ENCODE measurements at places on chromosomes 12 and 14. TPM values are rescaled to one million over a fixed set of nuclear protein-coding genes. Genes with fewer than 3 reads are reported as not detected.
A peak's percentile ranks its signal among the peaks of the same experiment; 100 is the strongest.

Gene KRT79
- total RNA-seq: not detected

Gene CLEC2A
- not detected for total RNA-seq

Gene ADGRD1
- not detected for total RNA-seq

Gene DPPA3
- not detected for total RNA-seq

Gene KCNK13
- total RNA-seq: 0.19 TPM

Gene RHOJ
- total RNA-seq: not detected

Gene GNB3
- 2.6 TPM for total RNA-seq

Gene VRTN
- not detected for total RNA-seq

Gene NINJ2
- 7.8 TPM for total RNA-seq

Gene KRT74
- total RNA-seq: not detected

- H3K36me3 ChIP-seq: peaks cover 12% of the 10 kb centered on the region
- no peaks in the 10 kb centered on the region for H3K4me1 ChIP-seq
- no peaks in the 10 kb centered on the region for H3K27me3 ChIP-seq
- no peak for DNase-seq
Measured at GRCh38 chr12:105024928-105025327, 38.8 kb downstream of the NOPCHAP1 start.

DNA sequence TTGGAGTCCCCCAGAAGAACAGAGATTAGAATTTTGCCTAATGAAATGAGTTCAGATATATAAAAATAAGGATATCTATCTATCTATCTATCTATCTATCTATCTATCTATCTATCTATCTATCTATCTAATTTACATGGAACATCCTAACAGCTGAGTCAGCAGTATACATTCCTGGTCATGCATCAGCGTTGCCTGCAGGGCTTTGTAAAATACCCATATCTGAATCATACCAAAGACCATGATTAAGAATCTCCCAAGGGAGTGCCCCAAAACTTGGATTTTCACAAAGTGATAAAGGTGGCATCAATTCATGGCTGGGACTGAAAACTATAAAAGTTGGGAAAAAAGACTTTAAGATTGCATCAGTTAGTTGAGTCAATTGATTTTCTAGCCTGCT, 32.7 kb upstream of the SYT10 start:
- no peak overlapping the region for H3K4me3 ChIP-seq
- no peak overlapping the region for H3K27ac ChIP-seq
- no peak for DNase-seq
- no peaks in the 10 kb centered on the region for H3K27me3 ChIP-seq
- no peaks in the 10 kb centered on the region for H3K36me3 ChIP-seq
- H3K4me1 ChIP-seq: no peaks in the 10 kb centered on the region

DNA sequence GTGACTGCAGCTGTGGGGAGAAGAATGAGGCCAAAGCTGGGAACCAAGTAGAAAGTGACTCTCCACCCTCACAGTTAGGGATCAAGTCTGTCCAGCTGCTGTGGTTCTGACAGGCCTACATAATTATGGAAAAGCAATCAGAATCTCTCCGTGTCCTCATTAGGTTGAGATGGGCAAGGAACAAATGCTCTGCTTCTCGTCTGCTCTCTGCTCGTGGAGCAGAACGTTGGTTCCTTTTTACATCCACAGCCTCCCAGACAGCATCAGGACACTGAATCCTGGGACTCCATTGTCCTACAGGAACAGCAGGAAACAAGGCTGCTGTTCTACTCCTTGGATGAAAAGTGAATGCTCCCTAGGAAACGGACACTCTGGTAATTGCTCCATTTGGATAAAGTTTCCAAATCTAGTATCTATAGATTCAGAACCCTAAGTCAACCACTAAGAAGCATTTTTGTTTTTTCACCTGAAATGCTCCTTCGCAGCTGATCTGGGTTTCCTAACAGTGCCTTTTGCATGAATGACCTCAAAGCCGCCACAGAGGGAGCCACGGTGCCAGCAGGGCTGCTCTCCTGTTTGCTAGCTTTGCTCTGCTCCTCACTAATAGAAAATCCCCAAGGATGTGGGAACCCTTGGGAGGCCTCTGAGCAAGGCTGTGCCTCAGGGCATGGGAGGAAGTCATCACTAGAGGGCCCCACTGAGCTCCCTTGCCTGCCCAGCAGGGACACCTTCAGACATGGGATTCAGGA, 102.0 kb downstream of the EGLN3 start:
- no peak overlapping the region for H3K27ac ChIP-seq
- peaks cover 13% of the 10 kb centered on the region for H3K27me3 ChIP-seq
- no peaks in the 10 kb centered on the region for H3K4me1 ChIP-seq
- no peak overlapping the region for H3K4me3 ChIP-seq
- no peak for DNase-seq

- H3K36me3 ChIP-seq: no peaks in the 10 kb centered on the region
- no peak overlapping the region for H3K4me3 ChIP-seq
- no peaks in the 10 kb centered on the region for H3K27me3 ChIP-seq
- peaks cover 7% of the 10 kb centered on the region for H3K4me1 ChIP-seq
- no peak for DNase-seq
- H3K27ac ChIP-seq: no peak overlapping the region
Measured at GRCh38 chr14:70709726-70710382, 68.1 kb downstream of the TTC9 start.

- no peaks in the 10 kb centered on the region for H3K27me3 ChIP-seq
- H3K27ac ChIP-seq: peak overlapping the region; percentile 97
- H3K4me1 ChIP-seq: peaks cover 67% of the 10 kb centered on the region
- no peak for DNase-seq
Measured at GRCh38 chr12:122081697-122082221, 3.2 kb downstream of the MLXIP start.

DNA sequence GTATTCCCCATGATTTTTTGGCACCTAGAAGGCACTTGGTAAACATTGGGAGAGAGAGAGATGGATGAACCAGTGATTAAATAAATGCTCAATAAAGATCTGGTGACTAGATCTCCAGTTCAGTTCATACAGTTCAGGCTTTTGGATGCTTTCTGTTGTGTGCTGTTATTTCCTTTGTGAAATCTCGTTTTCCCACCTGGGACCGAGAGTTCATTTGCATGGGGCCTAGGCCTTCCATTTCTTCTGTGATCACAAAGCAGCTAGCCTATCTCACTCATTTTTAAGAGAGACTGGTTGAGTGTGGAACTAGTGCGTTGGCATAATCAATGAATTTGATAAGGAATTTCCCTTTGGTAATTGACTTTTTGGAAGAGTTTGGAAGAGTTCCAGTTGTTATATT, 104.0 kb downstream of the VRK1 start:
- H3K4me1 ChIP-seq: no peaks in the 10 kb centered on the region
- DNase-seq: no peak
- H3K27ac ChIP-seq: no peak overlapping the region
- H3K4me3 ChIP-seq: no peak overlapping the region
- no peaks in the 10 kb centered on the region for H3K36me3 ChIP-seq

GRCh38 chr12:100987552-100988521, 193.3 kb downstream of the ANO4 start:
- no peaks in the 10 kb centered on the region for H3K36me3 ChIP-seq
- no peak for DNase-seq
- no peaks in the 10 kb centered on the region for H3K27me3 ChIP-seq

DNA sequence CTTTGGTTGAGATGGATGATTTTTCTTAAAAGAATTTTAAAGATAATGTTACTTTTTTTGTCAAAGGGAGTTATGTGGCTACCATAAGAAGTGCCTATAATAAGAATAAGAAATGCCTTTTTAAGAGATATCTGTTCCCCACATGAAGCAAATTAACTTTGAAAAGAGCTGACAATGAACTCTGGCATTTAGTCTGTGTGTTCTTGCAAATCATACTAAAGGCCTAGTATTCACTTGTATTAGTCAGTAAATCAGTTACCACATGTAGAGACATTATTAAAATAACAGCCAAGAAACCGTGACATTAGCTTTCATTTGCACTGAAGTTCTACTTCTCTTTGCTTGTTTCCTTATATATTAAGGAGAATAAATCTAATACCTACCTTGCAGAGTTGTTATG, 296.3 kb downstream of the CCDC91 start:
- H3K4me3 ChIP-seq: no peak overlapping the region
- no peak overlapping the region for H3K27ac ChIP-seq
- no peaks in the 10 kb centered on the region for H3K27me3 ChIP-seq
- no peak for DNase-seq
- no peaks in the 10 kb centered on the region for H3K4me1 ChIP-seq

DNA sequence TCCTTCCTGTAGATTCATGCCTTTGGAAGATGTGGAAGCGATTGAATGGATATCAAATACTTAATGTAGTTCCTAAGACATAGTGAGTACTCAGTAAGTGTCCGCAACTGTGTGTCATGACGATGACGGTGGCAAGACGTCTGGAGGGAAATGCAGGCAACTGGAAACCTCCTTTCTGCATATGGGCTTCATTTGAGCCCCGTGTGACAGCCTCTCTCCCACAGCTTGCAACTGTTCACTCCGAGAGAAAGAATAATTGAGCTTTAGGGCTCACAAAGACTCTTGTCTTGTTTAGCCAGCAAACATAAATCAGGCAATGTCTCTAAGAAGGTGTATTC, 6.9 kb downstream of the CFAP251 start:
- no peaks in the 10 kb centered on the region for H3K36me3 ChIP-seq
- no peak for DNase-seq
- H3K4me3 ChIP-seq: no peak overlapping the region
- H3K27me3 ChIP-seq: peaks cover 3% of the 10 kb centered on the region
- no peaks in the 10 kb centered on the region for H3K4me1 ChIP-seq

- peaks cover 10% of the 10 kb centered on the region for H3K4me1 ChIP-seq
- no peak overlapping the region for H3K4me3 ChIP-seq
- peaks cover 6% of the 10 kb centered on the region for H3K27me3 ChIP-seq
- no peak for DNase-seq
- H3K36me3 ChIP-seq: no peaks in the 10 kb centered on the region
Measured at GRCh38 chr12:75815756-75816155, 215.8 kb downstream of the PHLDA1 start.

DNA sequence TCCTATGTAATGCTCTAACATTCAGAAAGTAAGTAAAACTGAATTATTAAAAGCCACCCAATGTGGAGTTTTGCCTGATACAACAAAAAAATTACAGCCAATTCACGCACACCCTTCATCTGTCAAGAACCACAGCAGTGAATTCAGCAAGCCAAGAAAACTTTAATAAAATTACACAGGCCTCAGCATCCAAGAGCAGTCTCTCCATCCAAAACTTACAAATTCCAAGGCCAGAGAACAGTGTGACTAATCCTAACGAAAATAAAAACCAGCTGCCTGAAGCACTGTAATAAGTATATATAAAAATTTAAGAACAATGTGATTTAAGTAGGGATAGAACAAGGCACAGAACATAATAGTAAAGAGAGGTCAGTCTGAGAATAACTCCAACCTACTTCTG, 54.2 kb downstream of the SIX6 start:
- peaks cover 7% of the 10 kb centered on the region for H3K27me3 ChIP-seq
- H3K4me1 ChIP-seq: no peaks in the 10 kb centered on the region
- H3K27ac ChIP-seq: no peak overlapping the region
- no peaks in the 10 kb centered on the region for H3K36me3 ChIP-seq

- H3K27ac ChIP-seq: no peak overlapping the region
- H3K4me3 ChIP-seq: no peak overlapping the region
- H3K36me3 ChIP-seq: peaks cover 2% of the 10 kb centered on the region
- DNase-seq: no peak
- H3K27me3 ChIP-seq: no peaks in the 10 kb centered on the region
Measured at GRCh38 chr14:32224737-32225377, 21.8 kb upstream of the RNU6-8 start.

- DNase-seq: no peak
- H3K36me3 ChIP-seq: peaks cover 10% of the 10 kb centered on the region
- H3K27me3 ChIP-seq: peaks cover 5% of the 10 kb centered on the region
- peaks cover 22% of the 10 kb centered on the region for H3K4me1 ChIP-seq
- peak overlapping the region; percentile 97 for H3K27ac ChIP-seq
Measured at GRCh38 chr14:92794547-92794941, 439 bp downstream of the GOLGA5 start.

GRCh38 chr14:75643985-75644384, 16.7 kb downstream of the ERG28 start:
- no peak overlapping the region for H3K27ac ChIP-seq
- H3K4me1 ChIP-seq: no peaks in the 10 kb centered on the region
- no peaks in the 10 kb centered on the region for H3K27me3 ChIP-seq
- H3K36me3 ChIP-seq: peaks cover 4% of the 10 kb centered on the region
- no peak for DNase-seq
- no peak overlapping the region for H3K4me3 ChIP-seq

DNA sequence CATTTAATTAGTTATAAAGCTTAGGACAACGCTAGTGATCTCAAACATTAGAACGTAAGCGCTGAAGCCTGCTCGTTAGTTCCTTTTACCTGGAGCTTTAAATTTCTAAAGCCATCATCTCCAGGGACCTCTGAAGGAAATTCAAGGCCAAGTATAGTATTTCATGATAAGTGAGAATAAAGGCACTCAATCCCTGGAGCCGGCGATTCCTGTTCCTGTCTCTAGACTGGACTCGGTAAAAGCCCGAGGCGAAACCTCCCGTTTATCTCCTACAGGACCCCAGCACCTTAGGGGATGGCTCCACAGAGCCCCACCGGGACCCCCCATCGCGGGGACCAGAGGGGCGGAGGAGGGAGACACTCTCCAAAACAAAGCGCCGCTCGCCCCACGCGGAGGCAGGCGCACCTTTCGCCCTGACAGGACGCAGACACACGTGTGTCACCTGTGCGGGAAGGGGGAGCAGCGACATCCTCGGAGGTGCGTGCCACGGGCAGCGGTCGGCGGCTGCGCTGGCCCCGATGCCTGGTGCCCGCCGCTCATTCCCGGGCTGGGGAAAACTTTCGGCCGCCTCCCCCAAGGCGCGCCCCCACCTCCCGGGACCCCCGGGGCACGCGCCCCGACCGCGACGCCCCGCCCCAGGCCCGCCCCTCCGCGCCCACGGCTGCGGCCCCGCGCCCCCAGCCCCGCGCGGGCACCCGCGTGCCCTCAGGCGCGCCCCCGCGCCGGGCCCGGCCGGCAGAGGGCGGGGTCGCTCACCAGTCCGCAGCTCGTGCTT, 678 bp downstream of the RPS6KA5 start:
- H3K36me3 ChIP-seq: peaks cover 41% of the 10 kb centered on the region
- peak overlapping the region; percentile 72 for H3K27ac ChIP-seq
- peak; percentile 76 for DNase-seq
- peaks cover 46% of the 10 kb centered on the region for H3K4me1 ChIP-seq

DNA sequence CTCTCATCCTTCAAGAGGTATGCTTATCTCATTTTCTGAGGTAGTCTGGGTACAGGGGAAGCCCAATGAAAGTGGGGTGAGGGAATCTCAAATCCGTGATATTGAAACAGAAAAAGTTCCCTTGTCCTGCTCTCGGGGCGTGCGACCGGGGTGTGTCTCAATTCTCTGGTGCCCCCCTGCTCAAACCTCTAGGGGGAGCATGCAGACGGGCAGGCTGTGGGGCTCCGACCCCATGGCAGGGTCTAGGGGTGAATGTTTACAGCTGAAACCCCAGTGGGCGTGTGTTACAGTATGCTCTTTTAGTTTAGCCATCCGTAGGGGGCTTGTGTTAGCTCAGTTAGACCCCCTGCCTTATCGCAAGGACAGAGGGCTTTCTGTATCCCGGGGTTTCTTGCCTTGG, 68.7 kb downstream of the PTPRQ start:
- peaks cover 4% of the 10 kb centered on the region for H3K27me3 ChIP-seq
- no peak overlapping the region for H3K4me3 ChIP-seq
- DNase-seq: no peak
- H3K4me1 ChIP-seq: no peaks in the 10 kb centered on the region
- no peaks in the 10 kb centered on the region for H3K36me3 ChIP-seq

DNA sequence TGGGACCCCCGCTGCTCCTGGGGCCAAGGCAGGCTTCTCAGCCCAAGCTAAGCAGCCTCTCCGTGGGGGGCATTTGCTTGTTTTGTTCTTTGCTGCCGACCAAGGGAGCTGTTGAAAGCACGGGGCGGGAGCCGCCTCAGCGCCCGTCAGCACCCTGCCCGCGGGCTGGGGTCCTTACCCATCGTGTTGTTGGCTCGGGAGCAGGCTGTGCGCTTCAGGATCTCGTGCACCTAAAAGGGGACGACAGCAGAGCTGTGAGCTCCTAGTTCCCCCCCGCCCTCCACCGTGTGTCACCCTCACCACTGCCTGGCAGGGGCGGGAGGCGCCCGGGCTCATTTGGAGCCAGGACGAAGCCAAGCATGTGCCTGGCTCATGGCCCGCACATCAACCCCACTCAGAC, 117.5 kb downstream of the ANO2 start:
- H3K27ac ChIP-seq: no peak overlapping the region
- DNase-seq: no peak
- no peaks in the 10 kb centered on the region for H3K36me3 ChIP-seq

Measured in activated naive CD8-positive, alpha-beta T cell treated with anti-CD3 and anti-CD28 coated beads, Interleukin-2, amount 10 ng/mL, durations not matched to agents 7 days and 5 days (primary cell).